ENCODE measurements at places on chromosomes 4 and X.

- no peaks in the 10 kb centered on the region for H3K4me1 ChIP-seq
- no peak for DNase-seq
- no peak overlapping the region for H3K4me3 ChIP-seq
Measured at GRCh38 chrX:80282535-80282934, 137.7 kb upstream of the TENT5D start.

GRCh38 chr4:137274404-137274803 is 257.9 kb downstream of the PCDH18 start:
- no peaks in the 10 kb centered on the region for H3K4me1 ChIP-seq
- H3K27ac ChIP-seq: no peak overlapping the region
- no peak overlapping the region for H3K4me3 ChIP-seq
- no peaks in the 10 kb centered on the region for H3K36me3 ChIP-seq
- DNase-seq: no peak
- H3K27me3 ChIP-seq: no peaks in the 10 kb centered on the region

DNA sequence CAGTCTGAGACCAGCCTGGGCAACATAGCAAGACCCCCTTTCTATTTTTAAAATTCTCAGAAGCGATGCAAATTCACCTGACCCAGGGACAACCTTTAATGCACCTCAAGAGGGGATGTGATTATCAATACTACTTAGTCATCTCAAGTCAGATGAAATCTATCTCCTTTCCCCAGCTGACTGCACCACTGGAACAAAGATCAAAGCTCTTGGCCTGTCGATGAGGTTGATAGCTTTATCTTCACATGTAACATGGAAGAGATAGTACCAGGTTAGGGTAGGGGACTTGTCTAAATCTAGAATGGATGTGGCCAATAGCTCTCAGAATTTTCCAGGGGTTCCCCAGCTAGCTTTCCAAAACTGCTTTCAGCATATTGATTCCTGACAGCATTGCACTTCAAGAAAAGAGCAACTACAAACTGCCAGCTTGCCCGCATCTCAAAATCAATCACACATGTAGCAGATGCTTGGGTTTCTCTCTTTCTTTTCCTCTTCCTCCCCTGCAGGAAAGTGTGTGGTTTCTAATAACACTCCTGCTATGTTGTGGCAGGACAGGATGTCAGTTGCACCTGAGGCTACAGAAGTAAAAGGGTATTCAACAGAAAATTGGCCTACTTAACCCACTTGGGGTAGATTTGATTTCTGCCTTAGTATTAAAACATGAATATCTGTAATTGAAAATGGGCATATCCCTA is 12.2 kb upstream of the TMEM164 start:
- no peaks in the 10 kb centered on the region for H3K27me3 ChIP-seq
- H3K27ac ChIP-seq: peak overlapping the region; percentile 70
- peak overlapping the region; percentile 56 for H3K4me3 ChIP-seq
- H3K4me1 ChIP-seq: peaks cover 32% of the 10 kb centered on the region
- DNase-seq: no peak
- H3K36me3 ChIP-seq: no peaks in the 10 kb centered on the region

DNA sequence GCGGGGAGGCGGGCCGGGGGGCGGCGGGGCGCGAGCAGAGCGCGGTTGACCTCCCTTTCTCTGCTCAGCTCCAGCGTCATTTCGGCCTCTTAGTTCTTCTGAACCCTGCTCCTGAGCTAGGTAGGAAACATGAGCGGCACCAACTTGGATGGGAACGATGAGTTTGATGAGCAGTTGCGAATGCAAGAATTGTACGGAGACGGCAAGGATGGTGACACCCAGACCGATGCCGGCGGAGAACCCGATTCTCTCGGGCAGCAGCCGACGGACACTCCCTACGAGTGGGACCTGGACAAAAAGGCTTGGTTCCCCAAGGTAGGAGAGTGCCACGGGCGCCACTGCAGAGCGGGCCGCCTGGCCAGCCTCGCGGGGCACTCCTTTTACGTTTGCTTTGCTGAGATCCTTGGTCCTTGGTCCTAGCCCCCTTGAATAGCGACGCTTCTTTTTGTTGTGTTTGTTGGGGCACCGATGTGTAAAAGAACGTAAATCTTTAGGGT is at the start of gene HTATSF1:
Gene HTATSF1 (plus strand): TSS at position 37 of the 497 bp plus-strand sequence. CDS start 93 bp downstream, at position 130.
- H3K4me3 ChIP-seq: peak within 1 kb of the TSS; percentile 97
- H3K4me1 ChIP-seq: peaks cover 12% of the 10 kb centered on the region
- no peaks in the 10 kb centered on the region for H3K27me3 ChIP-seq

GRCh38 chr4:41217374-41217773 is 3.0 kb upstream of the APBB2 start:
- H3K27me3 ChIP-seq: peaks cover 57% of the 10 kb centered on the region
- no peak overlapping the region for H3K4me3 ChIP-seq
- peaks cover 26% of the 10 kb centered on the region for H3K4me1 ChIP-seq
- DNase-seq: no peak

GRCh38 chrX:30533266-30533665 is 44.3 kb downstream of the TASL start:
- H3K27me3 ChIP-seq: peaks cover 2% of the 10 kb centered on the region
- H3K27ac ChIP-seq: no peak overlapping the region
- H3K4me3 ChIP-seq: no peak overlapping the region
- no peaks in the 10 kb centered on the region for H3K4me1 ChIP-seq

GRCh38 chr4:62204136-62204535 is 1004.0 kb downstream of the ADGRL3 start:
- no peak overlapping the region for H3K4me3 ChIP-seq
- no peaks in the 10 kb centered on the region for H3K27me3 ChIP-seq
- no peak for DNase-seq
- H3K27ac ChIP-seq: no peak overlapping the region
- no peaks in the 10 kb centered on the region for H3K36me3 ChIP-seq
- no peaks in the 10 kb centered on the region for H3K4me1 ChIP-seq

DNA sequence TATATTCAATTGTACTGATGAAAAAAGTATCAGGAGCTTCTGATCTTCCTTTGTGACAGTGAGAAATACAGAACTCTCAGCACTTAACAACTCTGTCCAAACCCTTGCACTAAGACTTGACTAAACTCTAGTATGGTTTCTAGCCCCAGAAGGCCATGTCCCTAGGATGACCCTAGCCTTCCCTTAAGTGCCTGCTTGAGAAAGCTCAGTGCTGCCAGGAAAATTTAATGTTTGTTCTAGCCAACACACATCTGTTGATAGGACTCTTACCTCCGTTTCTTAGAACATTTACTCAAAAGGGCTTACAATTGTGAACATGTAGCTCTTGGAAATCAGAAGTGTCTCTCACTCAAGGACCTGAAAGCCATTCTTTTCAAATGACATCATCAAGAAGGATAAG is 1055.2 kb upstream of the FTHL17 start:
- no peak for DNase-seq
- no peak overlapping the region for H3K27ac ChIP-seq
- H3K4me3 ChIP-seq: no peak overlapping the region
- no peaks in the 10 kb centered on the region for H3K27me3 ChIP-seq

DNA sequence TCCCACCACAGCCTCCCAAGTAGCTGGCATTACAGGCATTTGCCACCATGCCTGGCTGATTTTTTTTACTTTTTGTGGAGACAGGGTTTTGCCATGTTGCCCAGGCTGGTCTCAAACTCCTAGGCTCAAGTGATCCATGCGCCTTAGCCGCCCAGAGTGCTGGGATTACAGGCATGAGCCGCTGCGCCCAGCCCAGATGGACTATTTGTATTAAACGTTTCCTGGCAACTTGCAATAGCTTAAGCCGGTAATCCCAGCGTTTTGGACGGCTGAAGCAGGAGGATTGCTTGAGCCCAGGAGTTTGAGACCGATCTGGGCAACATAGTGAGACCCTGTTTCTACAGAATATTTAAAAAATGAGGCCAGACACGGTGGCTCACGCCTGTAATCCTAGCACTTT is 18.4 kb downstream of the UBE2K start:
- H3K4me1 ChIP-seq: peaks cover 49% of the 10 kb centered on the region
- peaks cover 23% of the 10 kb centered on the region for H3K36me3 ChIP-seq
- H3K27me3 ChIP-seq: no peaks in the 10 kb centered on the region
- no peak overlapping the region for H3K27ac ChIP-seq

DNA sequence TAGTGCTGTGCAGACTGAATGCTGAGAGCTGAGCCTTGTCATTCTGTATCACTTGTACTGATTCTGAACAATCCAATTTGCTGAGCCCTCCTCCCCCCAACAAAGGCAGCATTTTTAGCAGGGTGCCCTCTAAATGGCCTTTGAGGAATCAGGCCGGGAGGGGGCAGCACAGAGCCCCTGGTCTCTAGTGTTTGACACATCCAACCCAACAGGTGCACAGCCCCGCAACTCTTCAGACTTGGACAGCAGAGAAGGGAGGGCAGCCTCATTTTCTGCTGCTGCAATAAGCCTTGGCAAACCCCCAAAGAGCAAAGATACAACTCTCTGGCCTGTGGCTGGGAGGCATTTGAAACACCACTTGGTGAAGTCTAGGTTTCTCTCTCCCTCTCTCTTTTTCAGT is 3.4 kb downstream of the ATP1B4 start:
- no peaks in the 10 kb centered on the region for H3K27me3 ChIP-seq
- H3K4me3 ChIP-seq: no peak overlapping the region
- H3K36me3 ChIP-seq: no peaks in the 10 kb centered on the region
- H3K4me1 ChIP-seq: no peaks in the 10 kb centered on the region
- peak; percentile 52 for DNase-seq

DNA sequence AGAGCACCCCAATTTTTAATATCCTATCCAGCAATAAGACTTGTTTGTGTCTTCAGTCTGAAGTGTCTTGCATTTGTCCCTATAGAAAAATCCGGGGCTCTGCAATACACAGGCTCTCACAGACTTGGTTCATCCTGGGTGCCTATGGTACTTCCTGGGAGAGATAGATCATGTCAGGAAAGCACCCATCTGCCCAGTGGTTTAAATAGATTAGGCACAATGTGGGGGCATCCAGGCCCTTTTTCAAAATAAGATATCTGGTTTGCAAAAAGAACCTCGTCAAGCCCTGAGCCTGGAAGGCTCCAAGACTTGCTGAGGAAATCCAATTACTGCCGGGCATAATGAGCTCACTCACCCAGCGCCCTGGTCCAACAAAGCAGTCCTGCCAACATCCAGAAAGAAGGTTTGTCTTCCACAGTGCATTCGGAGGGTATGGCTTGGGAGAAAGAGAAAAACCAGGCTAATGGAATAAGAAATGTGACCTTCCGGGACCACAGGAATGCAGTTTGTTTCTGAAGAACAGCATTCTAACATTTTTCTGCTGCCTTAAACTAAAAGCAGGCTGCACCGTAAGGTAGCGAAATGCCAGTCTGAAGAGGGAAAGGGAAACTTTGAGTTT is 11.6 kb downstream of the JAKMIP1 start:
- H3K27me3 ChIP-seq: no peaks in the 10 kb centered on the region
- H3K36me3 ChIP-seq: peaks cover 3% of the 10 kb centered on the region
- no peak overlapping the region for H3K27ac ChIP-seq

GRCh38 chr4:22873899-22874298 is 181.2 kb downstream of the GBA3 start:
- H3K27me3 ChIP-seq: no peaks in the 10 kb centered on the region
- H3K36me3 ChIP-seq: no peaks in the 10 kb centered on the region
- H3K27ac ChIP-seq: no peak overlapping the region

GRCh38 chrX:107323786-107324492 is 117.5 kb downstream of the DNAAF6 start:
- no peaks in the 10 kb centered on the region for H3K27me3 ChIP-seq
- H3K27ac ChIP-seq: no peak overlapping the region
- no peak for DNase-seq
- no peak overlapping the region for H3K4me3 ChIP-seq
- H3K4me1 ChIP-seq: no peaks in the 10 kb centered on the region

DNA sequence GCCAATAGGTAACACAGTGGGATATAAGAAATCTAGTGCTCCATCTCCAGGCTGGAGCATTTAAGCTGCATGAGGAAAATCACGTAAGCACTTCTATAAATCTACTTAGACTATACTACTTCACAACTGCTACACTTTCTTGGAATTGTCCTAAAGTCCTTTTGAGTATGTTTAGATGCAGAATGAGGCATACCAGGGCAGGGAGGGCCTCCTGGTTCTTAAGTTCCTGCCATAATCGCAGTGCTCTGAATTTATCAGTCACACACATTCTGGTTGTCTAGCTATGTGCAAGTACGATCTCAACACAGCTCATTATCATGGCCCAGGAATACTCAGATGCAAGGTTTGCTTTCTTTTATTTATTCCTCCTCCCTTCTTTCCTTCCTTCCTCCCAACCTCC is 130.3 kb downstream of the GUCY2F start:
- no peak overlapping the region for H3K27ac ChIP-seq
- no peaks in the 10 kb centered on the region for H3K36me3 ChIP-seq
- H3K27me3 ChIP-seq: no peaks in the 10 kb centered on the region
- H3K4me3 ChIP-seq: no peak overlapping the region

GRCh38 chr4:89284828-89285227 is 22.8 kb downstream of the GPRIN3 start:
- H3K4me1 ChIP-seq: peaks cover 58% of the 10 kb centered on the region
- H3K27ac ChIP-seq: peak overlapping the region; percentile 86
- H3K4me3 ChIP-seq: peak overlapping the region; percentile 30

DNA sequence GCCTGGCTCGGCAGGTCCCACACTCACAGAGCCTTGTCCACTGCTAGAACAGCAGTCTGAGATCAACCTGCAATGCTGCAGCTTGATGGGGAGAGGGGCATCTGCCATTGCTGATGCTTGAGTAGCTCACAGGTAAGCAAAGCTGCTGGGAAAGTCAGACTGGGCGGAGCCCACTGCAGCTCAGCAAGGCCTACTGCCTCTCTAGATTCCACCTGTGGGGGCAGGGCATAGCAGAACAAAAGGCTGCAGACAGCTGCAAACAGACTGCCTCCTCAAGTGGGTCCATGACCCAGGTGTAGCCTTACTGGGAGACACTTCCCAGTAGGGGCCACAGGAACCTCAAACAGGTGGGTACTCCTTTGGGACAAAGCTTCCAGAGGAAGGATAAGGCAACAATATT is 110.6 kb upstream of the ADAMTS3 start:
- H3K27me3 ChIP-seq: no peaks in the 10 kb centered on the region
- no peak overlapping the region for H3K27ac ChIP-seq
- no peak overlapping the region for H3K4me3 ChIP-seq
- no peak for DNase-seq

GRCh38 chr4:168257768-168258167 is 60.8 kb downstream of the DDX60 start:
- H3K4me3 ChIP-seq: no peak overlapping the region
- peaks cover 3% of the 10 kb centered on the region for H3K4me1 ChIP-seq
- peaks cover 57% of the 10 kb centered on the region for H3K36me3 ChIP-seq
- no peak overlapping the region for H3K27ac ChIP-seq
- no peaks in the 10 kb centered on the region for H3K27me3 ChIP-seq

DNA sequence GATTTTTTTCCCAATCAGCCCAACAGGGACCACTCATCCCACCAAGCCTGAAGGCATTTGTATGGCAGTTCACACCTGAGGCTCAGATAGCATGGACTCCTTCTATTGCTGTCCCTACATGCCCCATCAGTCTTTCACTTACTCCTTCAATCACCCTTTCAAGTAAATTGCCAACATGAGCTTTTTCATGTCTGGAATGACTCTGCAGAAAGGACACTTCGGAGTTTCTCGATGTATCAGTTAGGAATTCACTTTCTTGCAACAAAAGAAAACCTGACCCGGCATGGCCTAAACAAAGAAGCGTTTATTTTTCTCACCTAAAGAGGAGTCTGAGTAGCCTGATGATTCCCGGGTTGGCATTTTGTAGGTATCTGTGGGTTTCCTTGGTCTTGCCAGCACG is 38.6 kb downstream of the RXFP1 start:
- DNase-seq: no peak
- H3K4me3 ChIP-seq: no peak overlapping the region
- H3K27ac ChIP-seq: no peak overlapping the region
- no peaks in the 10 kb centered on the region for H3K36me3 ChIP-seq
- H3K4me1 ChIP-seq: no peaks in the 10 kb centered on the region
